ENCODE measurements at places on chromosomes 2 and 18.

GRCh38 chr18:33751613-33752221 is 173.7 kb downstream of the ASXL3 start:
- DNase-seq, result no peak

DNA sequence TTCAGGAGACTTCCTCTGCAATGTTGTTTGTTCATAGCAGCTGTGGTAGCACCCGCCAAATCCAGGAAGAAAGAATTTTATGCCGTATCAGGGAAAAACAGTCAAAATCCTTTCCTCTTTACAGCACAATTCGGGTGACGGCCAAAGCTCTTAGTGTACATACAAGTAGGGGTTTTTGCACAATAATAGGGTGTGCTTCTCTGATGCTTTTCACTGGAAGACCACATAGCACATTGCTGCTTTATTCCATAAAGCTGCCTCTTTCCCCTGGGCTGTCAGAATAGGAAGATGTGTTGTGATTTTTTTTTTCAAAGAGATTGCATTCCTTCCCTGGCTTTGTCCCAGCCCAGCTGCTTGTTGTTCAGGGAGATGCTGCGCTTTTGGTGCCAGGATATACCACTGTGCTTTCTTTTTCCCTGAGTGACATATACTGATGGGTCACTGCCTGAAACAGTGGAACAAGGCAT is 27.2 kb upstream of the LANCL1 start:
- DNase-seq, result no peak

DNA sequence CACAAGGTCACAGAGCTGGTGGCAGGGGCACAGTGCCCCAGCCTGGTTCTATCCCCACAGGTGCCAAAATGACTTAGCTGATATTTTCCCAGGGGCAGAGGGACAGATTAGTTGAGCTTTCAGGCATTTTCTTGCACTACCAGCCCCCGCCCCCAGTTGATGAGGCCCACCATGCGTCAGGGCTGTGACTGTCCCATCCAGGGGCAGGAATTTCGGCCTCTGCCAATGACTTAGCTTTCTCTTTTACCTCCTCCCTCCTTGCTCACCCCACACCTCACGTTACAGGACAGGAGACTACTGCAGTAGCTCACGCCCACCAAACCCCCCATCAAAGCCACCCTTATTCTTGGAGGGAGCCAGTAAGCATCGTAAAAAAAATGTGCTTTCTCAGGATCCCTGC is 31.5 kb downstream of the MRO start:
- no peak for DNase-seq

GRCh38 chr2:180927030-180927686 is 53.2 kb upstream of the UBE2E3 start:
- no peak for DNase-seq

DNA sequence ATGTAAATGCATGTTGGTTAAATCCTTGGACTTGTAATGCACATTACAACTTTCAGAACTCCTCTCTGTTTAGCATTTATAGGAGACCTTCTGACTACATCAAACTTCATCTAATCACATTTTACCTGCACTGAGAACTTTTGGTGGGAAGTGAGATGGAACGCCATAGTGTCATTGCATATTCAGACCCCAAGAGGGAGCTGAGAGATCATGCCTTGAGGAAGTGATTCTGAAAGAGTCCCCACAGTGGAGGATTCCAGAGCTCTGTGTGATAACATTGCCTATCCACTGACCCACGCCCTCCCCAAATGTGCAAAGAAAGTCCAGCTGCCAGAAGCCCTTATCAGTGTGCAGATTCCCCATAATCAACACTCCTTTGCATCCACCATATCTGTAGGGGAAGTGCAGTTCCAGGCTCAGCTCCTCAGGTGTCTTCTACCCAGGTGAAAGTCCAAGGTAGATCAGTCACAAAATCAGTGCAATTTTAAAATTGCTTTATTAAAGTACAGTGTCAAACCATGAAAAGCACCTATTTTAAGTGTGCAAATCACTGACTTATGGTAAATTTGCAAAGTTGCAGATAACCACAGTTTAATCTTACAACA is 212.4 kb downstream of the RPIA start:
- DNase-seq, result no peak

DNA sequence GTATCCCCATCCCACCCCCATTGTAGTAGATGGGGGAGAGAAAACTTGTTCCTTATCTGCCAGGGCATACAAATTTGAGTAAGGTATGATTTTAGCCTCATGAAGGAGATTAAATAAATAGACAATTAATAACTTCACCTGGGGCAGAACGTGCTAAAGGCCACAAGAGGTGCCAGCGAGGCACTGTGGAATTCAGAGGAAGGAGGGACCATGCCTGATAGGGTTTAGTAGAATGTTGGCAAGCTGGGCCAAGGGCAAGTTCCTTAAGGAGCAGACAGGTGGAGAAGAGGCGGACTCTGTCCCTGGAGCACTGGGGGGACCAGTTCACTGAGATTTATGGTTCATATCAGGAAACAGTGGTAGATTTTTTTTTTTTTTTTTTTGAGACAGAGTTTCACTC is 22.5 kb downstream of the STAMBP start:
- no peak for DNase-seq

DNA sequence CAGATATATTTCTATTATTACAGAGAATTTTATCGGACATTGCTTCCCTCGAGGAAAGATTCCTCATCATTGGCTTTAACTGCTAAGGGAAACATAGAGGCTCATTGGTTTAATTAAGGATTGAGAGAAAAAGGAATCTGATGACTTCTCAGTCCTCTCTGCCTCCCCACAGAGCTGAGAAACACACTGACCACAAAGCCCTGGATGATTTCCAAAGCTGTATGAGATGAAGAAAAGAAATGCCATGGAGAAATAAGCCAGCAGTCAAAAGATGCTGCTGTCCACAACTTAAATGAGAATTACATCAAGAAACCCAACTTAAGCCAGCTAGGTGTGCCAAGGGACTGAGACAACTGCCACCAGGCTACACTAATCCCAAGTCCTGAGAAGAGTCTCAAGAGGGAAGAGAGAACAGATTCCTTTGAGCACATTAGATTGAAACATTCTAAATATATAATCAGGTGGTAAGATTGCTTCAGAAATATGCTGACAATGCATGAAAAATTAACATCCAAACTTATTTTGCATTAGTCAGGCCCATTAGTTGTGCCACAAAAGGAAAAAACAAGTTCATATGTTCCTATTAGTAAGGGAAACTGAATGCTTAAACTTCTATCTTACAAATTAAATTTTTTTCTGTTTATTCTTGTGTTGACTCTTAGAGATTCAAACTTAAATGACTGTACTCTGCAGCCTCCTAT is 308.1 kb upstream of the CYRIA start:
- DNase-seq, result no peak

DNA sequence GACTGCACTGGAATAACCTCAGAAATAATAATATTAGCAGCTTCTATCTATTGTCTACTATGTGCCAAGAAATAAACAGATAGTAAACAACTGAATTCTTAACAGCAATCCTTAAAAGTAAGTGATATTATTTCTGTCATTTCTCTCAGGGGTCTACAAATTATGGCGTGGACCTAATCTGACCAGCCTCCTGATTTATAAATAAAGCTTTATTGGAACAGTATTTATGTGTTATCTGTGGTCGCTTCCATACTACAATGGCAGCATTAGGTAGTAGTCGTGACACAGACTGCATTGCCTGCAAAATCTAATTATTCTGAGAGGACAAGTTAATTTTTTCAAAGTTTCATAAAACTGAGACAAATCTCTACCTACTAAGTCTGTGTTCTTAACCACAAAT is 49.0 kb downstream of the SLC16A14 start:
- no peak for DNase-seq

GRCh38 chr2:215684448-215685237 is 248.8 kb upstream of the FN1 start:
- no peak for DNase-seq

- DNase-seq, result no peak
Observed at GRCh38 chr18:3340682-3341097, 78.8 kb downstream of the MYL12B start.

GRCh38 chr2:66512626-66513025 is 77.7 kb downstream of the MEIS1 start:
- DNase-seq, result no peak

DNA sequence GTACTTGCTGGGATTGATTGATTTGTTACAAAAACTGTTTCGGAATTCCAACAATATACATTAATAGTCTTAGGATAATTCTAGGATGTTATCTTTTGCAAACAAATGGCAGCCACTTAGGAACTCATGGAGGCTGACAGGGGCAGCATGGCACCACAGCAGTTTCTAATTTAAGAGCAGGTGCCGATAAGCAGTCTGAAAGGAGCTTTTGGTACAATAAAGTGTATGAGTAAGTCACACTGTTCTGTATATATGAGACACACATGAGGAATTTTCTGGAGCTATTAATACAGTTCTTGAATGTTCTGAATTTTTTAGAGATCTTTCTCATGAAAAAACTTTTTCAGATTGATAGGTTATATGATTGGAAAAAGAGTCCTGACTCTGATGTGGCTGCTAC is 52.2 kb downstream of the EIF5B start:
- no peak for DNase-seq

GRCh38 chr2:16330571-16330970 is 335.1 kb downstream of the CYRIA start:
- no peak for DNase-seq

- no peak for DNase-seq
Observed at GRCh38 chr2:84137034-84137433, 322.0 kb downstream of the SUCLG1 start.

- no peak for DNase-seq
Observed at GRCh38 chr2:68911246-68911645, 40.0 kb upstream of the BMP10 start.

DNA sequence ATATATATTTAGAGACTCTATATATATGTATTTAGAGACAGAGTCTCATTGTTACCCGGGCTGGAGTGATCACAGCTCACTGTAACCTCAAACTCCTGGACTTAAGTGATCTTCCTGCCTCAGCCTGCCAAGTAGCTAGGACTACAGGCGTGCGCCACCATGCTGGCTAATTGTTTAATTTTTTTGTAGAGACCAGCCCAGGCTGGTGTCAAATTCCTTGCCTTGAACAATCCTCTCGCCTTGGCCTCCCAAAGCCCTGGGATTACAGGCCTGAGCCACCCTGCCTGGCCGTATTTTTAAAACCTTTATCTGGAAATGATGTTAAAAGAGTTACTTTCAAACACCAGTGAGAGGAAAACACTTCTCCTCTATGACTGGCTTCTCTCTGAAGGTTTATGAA is 30.9 kb upstream of the PGAP1 start:
- no peak for DNase-seq

- DNase-seq, result no peak
Observed at GRCh38 chr2:30248791-30249190, 17.5 kb downstream of the LBH start.

DNA sequence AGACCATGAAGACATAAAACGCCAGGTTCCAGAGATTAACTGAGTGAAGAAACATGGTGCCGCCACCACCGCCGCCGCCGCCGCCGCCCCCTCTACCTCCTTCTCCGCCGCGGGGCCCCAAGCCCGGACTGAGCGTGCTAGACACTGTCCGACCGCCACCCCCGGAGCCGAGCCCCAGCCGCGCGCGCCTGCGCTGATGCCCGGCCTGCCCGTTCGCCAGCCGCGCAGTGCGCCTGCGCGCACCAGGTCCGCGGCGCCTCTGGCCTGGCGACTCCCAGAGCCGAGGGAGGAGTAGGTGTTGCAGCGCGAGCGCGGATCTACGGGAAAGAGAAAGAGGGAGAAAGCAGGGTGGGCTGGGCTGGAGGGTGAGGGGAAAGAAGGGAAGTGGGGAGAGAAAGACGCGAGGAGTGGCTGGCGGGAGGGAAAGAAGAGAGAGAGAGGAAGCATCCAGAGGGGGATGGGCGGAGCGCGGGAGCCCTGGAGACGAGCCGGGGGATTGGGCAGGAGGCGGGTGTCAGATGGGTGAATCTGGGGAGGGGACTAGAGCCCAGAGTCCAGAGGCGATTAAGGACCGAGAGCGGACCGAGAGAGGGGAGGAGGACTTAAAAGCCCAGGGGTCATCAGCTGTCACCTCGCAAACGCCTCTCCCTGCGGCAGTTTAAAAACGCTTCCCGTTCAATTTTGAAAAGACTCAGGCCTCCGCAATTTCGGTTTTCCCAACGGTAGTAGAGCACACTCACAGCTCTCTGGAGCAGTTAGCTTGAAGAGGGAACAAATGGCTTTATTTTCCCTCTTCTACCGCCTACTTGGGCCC is at the start of gene PGAP1:
TSS of gene PGAP1 (minus strand) at position 146 of the 814 bp plus-strand sequence. CDS start at position 55, 91 bp downstream.
- DNase-seq, result peak; percentile 78

GRCh38 chr2:196356332-196356731 is 185.0 kb upstream of the STK17B start:
- DNase-seq, result no peak

DNA sequence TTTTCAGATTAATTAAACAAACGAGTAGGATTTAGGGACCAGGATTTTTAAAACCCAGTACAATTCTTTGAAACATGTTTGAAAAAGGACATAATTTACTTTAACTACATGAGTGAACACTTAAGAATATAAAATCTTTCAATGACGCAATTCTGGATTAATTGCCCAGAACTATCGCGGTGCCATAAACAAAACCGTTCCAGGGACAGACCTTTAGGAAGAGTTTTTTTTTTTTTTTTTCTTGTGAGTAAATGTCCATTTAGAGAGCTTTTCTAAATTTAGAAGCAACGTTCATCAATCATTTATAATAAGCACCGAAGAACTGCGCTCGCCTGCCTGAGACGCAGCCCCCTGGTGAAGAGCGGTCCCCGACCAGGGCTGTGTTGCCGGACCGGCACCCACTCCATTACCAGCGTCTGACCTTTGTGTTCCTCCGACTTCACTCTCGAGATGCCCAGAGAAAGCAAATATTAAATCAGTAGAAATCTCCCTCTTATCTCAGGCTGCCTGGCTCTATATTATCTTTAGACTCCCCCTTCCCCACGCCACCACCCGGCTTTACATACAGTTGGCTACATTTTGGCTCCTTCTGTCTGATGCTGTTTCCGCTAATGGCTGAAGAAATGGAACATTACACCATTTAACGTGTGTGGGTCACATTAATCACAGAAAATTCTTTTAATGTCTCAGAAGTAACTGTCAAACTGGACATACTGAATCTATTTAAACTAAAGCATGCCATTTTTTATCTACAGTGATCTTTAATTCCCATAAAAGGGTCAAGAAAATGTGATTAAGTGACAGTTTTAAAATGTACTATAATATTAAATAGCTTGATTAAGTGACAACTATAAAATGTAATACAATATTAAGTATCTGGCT is 364.0 kb upstream of the MEIS1 start:
- DNase-seq, result no peak

- peak; percentile 75 for DNase-seq
Observed at GRCh38 chr2:41966431-41966893, 81.4 kb upstream of the PKDCC start.

All from breast epithelium (tissue), 4 donors.